Pancreas (tissue), 10 donors: ENCODE measurements at places on chromosomes 5 and 9. TPM values are rescaled to one million over a fixed set of nuclear protein-coding genes. Genes with fewer than 3 reads are reported as not detected.

Gene HMMR
- 0.07 TPM for polyA plus RNA-seq

Gene ANKRD33B
- 0.57 TPM for polyA plus RNA-seq

Gene NNT
- 13.3 TPM for polyA plus RNA-seq

Gene LURAP1L
- 10.9 TPM for polyA plus RNA-seq

Gene ADAMTS16
- polyA plus RNA-seq = 0.42 TPM

Gene FOXD4L4
- polyA plus RNA-seq = 0.07 TPM

Gene N4BP3
- polyA plus RNA-seq = 0.75 TPM

Gene GOLM1
- 28.0 TPM for polyA plus RNA-seq

Gene UBTD2
- 7.8 TPM for polyA plus RNA-seq

Gene FOXD4L6
- polyA plus RNA-seq = 0.05 TPM

Gene TTC23L
- 0.66 TPM for polyA plus RNA-seq

Gene SPATA31A3
- polyA plus RNA-seq = not detected

Gene RAB14
- polyA plus RNA-seq = 9.2 TPM

Gene SKP1
- 67.5 TPM for polyA plus RNA-seq

Gene PRR7
- 3.2 TPM for polyA plus RNA-seq

Gene AFAP1L1
- polyA plus RNA-seq = 1.5 TPM

Gene AGXT2
- polyA plus RNA-seq = not detected

Gene TMEM215
- polyA plus RNA-seq = not detected

Gene PFN3
- polyA plus RNA-seq = not detected

Gene REEP2
- polyA plus RNA-seq = 22.6 TPM

Gene RPP25L
- polyA plus RNA-seq = 19.8 TPM

Gene TAF11L10
- not detected for polyA plus RNA-seq

Gene ANKRD18B
- 0.66 TPM for polyA plus RNA-seq

Gene DRD1
- polyA plus RNA-seq = 0.04 TPM

Gene CMYA5
- polyA plus RNA-seq = 0.49 TPM

Gene PCDHA6
- polyA plus RNA-seq = 1.6 TPM

Gene PCDHA2
- polyA plus RNA-seq = 0.19 TPM

Gene CD14
- 11.8 TPM for polyA plus RNA-seq

Gene GPR151
- not detected for polyA plus RNA-seq
